Neural cell (in vitro differentiated cells): ENCODE measurements at places on chromosomes 13 and 19. TPM values are rescaled to one million over a fixed set of nuclear protein-coding genes. Genes with fewer than 3 reads are reported as not detected.

PTPRH gene
- polyA plus RNA-seq = 0.54 and 0.56 TPM in 2 replicates

PSG6 gene
- not detected in 2 replicates for polyA plus RNA-seq

GNG7 gene
- polyA plus RNA-seq = 3.0 and 3.6 TPM in 2 replicates

DIRAS1 gene
- polyA plus RNA-seq = 39.8 and 59.1 TPM in 2 replicates

CUL4A gene
- polyA plus RNA-seq = 69.9 and 85.1 TPM in 2 replicates

TMEM145 gene
- polyA plus RNA-seq = 30.9 and 35.3 TPM in 2 replicates

ARRDC5 gene
- not detected in 2 replicates for polyA plus RNA-seq

SPRED3 gene
- polyA plus RNA-seq = 4.9 and 13.7 TPM in 2 replicates

KLHL26 gene
- 4.7 and 8.0 TPM in 2 replicates for polyA plus RNA-seq

CCDC194 gene
- polyA plus RNA-seq = not detected in 2 replicates

FAM83E gene
- 0.73 and 1.2 TPM in 2 replicates for polyA plus RNA-seq

DZIP1 gene
- 32.1 and 35.3 TPM in 2 replicates for polyA plus RNA-seq

GIPR gene
- 6.4 and 13.1 TPM in 2 replicates for polyA plus RNA-seq

TUBB4A gene
- 17.8 and 25.9 TPM in 2 replicates for polyA plus RNA-seq

JAK3 gene
- 0.04 and 0.11 TPM in 2 replicates for polyA plus RNA-seq

ONECUT3 gene
- 0.45 and 1.6 TPM in 2 replicates for polyA plus RNA-seq

TEX30 gene
- polyA plus RNA-seq = 16.4 and 29.9 TPM in 2 replicates

SULT2A1 gene
- not detected in 2 replicates for polyA plus RNA-seq

CBY2 gene
- polyA plus RNA-seq = not detected in 2 replicates

OR7G3 gene
- not detected in 2 replicates for polyA plus RNA-seq

KATNAL1 gene
- 21.9 and 24.9 TPM in 2 replicates for polyA plus RNA-seq

GFY gene
- polyA plus RNA-seq = not detected in 2 replicates

ZNF382 gene
- polyA plus RNA-seq = 98.8 and 112 TPM in 2 replicates
